ENCODE measurements at places on chromosomes 11 and 22. TPM values are rescaled to one million over a fixed set of nuclear protein-coding genes. Genes with fewer than 3 reads are reported as not detected.

Gene OR51B2
- not detected for total RNA-seq

Gene TNNT3
- total RNA-seq = not detected

Gene PHOX2A
- total RNA-seq = not detected

Gene BTBD18
- not detected for total RNA-seq

Gene CRYAB
- total RNA-seq = 52.6 TPM

Gene IL10RA
- total RNA-seq = not detected

- no peak for DNase-seq
Measured at GRCh38 chr11:88604260-88604659, 266.7 kb upstream of the CTSC start.

- DNase-seq = no peak
Measured at GRCh38 chr22:38782402-38783094, 11.4 kb downstream of the DNAL4 start.

GRCh38 chr11:120635136-120635810 lies 123.7 kb downstream of the GRIK4 start:
- no peak for DNase-seq

GRCh38 chr11:1333091-1333772 lies 23.8 kb upstream of the TOLLIP start:
- no peak for DNase-seq

DNA sequence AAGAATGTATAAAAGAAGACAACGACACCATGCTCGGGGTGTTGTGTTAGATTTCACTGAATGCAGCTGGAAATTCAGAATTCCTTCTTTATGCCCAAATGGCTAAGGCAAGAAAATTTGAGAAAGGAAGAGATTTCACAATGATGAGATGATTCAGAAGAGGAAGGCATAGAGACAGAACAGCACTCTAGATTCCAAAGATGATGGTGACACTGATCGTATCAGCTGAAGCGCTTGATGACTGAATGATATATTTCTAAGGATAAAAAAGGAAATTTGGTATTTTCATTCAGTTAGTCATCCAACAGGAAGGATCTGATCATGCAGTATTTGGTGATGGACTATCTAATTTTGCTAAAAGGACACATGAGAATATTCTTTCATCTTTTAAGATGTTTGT lies 189.2 kb downstream of the EFCAB6 start:
- no peak for DNase-seq

DNA sequence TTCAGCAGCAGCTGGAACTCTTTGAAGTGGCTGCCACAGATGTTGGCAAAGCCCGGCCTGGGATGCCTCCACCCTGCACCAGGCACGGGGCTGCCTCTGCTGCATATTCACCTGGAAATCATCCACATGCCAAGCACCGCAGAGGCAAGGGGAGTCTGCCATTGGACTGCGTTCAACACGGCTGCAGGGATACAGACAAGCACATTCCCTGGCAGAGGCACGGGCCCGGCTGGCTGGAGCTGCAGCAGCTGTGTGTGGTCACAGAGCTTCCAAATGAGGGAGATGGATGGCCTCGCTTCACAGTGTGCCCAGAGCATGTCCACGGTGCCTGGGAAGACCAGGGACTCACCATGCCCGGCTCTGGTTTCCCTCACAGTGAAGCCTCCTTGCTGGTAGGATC lies 1378.9 kb downstream of the TBC1D22A start:
- DNase-seq = no peak

- DNase-seq = no peak
Measured at GRCh38 chr11:116693102-116693570, 79.7 kb downstream of the BUD13 start.

DNA sequence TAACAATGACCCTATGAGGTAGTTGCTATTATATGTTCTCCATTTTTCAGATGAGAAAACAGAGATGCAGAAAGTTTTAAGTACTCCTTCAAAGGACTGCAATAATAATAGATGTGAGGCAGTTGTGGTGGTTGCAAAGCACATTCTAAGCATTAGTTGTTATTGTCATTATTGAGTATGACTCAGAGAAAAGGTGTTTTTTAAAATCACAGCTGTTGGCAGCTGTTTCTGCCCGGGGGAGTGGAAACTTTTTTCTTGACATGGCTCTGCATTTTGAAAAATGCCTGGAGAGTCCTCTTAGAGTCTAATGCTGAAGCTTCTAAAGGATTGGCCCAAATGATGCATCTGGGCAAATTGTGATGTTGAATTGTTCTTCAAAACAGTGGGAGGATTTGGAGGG lies 244.5 kb upstream of the MPPED2 start:
- no peak for DNase-seq

DNA sequence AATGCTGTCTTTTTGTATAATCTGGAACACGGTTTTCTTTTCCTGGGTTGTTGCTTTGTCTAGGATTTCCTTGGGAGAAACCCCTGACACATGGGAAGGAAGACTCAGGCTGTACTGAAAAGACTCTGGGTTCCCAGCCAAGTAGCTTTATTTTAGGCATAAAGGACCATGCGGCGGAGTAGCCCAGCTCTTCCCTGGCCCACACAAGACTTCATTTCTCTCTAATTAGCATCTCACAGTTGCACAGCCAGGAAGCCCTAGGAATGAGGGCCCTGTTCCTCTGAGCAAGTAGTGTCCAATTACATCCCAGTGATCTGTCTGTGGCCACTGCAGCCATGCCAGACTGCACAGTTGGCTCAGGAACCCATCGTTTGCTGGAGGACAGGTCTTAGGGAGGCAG lies 319.5 kb downstream of the TENM4 start:
- no peak for DNase-seq

All from HFFc6 (cell line).